ENCODE measurements at places on chromosomes 7 and 10. TPM values are rescaled to one million over a fixed set of nuclear protein-coding genes. Genes with fewer than 3 reads are reported as not detected.

The CUL1 gene
- total RNA-seq: 46.4 TPM

DNA sequence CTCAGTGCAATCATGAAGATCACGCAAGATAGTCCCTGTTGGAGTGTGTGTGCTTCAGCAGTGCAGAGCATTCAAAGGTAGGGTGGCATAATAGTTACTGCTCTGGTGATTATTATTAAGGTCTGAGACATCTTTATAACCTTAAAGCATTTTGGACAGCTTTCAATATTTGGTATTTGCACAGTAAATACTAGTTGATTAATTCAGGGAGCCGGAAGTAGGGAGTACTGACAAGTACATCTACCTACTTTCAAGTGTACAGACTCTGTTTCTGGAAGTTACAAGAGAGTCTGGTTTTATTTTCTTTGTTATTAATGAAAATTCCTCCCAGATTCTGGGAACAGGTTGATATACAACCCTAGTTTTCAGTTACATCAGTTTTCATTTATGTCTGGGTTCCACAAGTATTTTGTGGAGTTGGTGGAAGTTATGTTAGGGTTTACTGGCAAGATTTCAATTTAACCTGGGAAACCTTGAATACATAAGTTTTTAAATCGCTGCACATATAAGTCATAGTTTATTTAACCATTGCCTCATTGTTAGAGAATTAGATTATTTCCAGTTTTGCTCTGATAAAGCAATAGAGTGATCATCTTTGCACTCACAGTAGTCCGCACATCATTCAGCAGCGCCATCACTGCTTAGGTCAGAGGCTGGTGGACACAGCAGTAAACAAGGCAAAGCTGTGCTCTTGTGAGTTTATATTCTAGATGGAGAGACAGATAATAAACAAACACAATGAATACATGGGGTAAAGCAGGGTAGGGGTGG, 366.6 kb downstream of the REEP3 start:
- DNase-seq: no peak

DNA sequence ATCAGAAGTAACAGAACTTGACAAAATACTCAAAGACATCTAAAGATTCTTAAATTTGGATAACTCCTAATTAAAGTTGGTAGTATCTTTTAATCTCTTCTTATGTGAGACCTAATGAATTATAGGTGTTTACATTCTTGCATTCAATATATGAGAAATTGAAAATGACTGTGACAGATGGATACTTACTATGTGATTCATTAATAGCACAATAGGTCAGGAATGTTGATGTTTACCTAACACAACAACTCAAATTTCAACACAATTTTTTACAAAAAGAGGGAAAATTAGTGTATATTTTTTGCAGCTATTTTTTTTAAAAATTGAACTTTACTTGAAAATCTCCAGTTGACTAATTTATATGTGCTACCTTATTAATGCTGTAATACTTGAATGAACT, 31.7 kb upstream of the MCU start:
- DNase-seq: no peak

DNA sequence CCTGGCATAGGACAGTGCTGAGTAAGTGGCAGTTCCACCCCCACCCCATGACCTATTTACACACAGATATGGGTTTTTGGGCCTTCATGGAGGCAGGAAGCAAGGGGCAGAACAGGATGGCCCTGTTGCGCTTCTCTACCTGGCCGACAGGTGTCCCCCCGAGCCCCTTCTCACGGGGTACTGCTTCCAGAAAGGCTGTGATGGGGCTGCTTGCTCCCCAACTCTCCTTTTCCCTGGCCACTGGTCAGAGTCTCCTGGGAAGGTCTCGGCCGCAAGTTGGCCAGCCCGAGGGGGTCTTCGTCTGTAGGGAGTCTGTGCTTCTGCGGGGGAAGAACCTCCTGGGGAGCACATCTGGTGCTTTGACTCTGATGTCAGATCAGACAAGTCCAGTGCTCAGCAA, 139.8 kb upstream of the TNS3 start:
- DNase-seq: no peak

DNA sequence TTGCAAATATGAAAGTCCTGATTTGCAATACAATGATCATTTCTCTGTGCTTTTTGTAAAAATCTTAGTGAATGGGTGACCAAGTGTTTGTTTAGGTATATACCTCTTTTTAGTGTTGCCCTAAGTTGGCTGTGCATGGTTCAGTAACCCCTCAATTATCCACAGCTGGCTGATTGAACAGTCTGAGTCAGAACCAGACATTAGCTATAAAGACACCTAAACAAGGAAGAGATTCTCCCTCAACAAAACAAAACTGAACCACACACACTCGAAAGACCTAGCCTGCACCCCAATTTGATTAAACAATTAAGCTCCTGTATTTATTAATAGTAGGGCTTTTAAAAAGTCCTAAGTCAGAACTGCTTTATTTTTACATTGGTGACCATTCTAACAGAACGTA, 2.8 kb downstream of the RSBN1L start:
- DNase-seq: no peak

GRCh38 chr10:132616170-132616995, 78.8 kb downstream of the INPP5A start:
- DNase-seq: no peak

The CADPS2 gene
- total RNA-seq: 20.8 TPM

The C10orf105 gene
- total RNA-seq: 0.05 TPM

- no peak for DNase-seq
These were observed 68.6 kb downstream of the NSUN6 start for GRCh38 chr10:18582803-18583202.

The KCNH2 gene
- total RNA-seq: 97.3 TPM

The AZGP1 gene
- total RNA-seq: 94.1 TPM

The TMEM196 gene
- total RNA-seq: not detected

The CDC14C gene
- total RNA-seq: not detected

The STAMBPL1 gene
- 2.0 TPM for total RNA-seq

The GJD4 gene
- total RNA-seq: not detected

The CYP3A7 gene
- total RNA-seq: not detected

DNA sequence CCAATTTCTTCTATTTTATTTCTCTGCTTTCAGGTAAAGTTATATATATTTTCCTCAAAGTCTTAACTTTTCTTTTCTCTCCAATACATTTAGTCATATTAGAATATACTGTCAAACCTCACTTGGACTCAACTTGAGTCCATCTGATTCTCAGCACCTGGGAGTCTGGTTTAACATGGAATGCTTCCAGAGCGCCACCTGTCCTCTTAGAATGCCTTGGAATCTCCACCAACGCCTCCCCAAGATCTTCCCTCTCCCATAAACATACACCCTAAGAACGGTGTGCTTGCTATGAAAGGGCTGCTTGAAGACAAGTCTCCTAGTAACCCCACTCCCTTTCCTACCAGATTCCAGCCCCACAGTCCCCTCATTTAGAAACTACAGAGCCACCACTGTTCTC, 229.1 kb upstream of the MKLN1 start:
- no peak for DNase-seq

DNA sequence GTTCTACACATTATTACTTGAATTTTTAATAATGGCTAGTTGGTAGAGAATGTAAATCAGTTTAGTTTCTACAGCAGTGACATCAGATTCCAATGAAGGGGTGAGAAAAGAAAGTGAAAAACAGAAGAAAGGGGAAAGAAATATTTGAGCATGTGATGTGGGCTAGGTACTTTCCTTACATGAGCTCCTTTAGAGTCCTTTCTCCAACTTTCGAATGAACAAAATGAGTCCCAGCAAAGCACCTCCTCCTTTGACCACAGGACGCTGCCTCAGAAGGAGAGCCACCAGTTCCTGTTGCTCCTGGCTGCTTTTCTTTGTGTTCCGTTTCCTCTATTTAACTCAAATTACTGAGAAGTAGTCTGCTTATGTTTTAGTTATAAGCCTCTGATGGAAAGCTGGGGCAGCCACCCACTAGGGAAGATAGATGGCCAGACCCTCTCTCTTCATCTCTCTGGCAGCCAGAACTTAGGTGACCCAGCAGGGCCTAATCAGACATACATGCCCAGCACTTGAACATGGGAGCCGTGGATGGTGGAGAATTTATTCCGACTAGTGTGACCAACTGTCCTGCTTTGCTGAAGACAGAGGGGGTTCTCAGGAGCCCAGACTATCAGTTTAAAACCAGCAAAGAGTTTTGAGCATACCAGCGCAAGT, 82.4 kb upstream of the NME8 start:
- DNase-seq: peak; percentile 49

DNA sequence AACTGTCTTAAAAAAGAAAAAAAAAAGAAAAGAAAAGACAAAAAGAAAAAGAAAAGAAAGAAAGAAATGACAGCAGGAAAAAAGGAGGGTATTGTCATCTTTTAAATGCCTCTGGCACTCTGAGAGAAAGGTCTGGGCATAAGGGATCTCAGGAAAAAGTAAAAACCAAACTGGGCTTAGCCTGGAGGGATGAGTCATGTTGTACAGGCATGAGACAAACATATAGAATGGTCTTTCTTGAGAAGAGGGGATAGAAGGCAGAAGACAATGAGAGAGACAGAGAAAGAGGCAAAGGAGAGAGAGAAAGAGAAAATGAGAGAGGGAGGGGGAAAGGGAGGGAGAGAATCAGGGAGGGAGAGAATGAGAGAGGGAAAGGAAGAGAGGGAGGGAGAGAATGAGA, 32.3 kb upstream of the KCNMA1 start:
- no peak for DNase-seq

GRCh38 chr10:114754445-114755320, 66.9 kb upstream of the FHIP2A start:
- no peak for DNase-seq

The METTL2B gene
- 17.1 TPM for total RNA-seq

DNA sequence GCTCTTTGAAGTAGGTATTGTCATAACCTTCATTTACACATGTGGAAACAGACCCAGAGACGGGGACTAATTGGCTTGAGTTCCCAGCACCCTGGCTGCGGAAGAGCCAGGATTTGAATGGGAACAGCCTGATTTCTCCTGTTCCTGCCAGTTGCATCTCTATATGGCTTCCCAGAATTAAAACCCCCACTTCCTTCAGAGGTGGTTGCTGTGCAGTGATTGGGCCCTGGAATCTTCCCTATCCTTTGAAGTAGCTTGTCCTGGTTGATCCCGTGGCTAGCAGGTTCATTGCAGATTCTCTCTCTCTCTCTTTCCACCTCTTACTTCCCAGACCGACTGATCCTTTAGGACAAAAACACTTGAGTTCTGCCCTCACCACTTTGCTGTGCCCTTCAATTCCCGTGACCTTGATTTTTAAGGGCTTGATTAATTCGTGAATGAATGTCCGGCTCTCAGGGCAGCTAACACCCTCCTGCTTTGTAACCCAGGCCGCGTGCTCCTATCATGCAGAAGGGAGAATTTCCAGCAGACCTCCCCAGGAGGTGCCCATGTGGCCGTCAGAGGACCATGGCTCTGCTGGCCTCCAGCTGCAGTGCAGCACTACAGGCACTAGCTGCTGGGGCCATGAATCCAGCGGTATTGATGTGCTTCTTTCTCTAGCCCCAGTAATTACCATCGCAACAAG, 120.6 kb upstream of the AGK start:
- DNase-seq: no peak

The POLR2J2 gene
- total RNA-seq: 4.6 TPM

DNA sequence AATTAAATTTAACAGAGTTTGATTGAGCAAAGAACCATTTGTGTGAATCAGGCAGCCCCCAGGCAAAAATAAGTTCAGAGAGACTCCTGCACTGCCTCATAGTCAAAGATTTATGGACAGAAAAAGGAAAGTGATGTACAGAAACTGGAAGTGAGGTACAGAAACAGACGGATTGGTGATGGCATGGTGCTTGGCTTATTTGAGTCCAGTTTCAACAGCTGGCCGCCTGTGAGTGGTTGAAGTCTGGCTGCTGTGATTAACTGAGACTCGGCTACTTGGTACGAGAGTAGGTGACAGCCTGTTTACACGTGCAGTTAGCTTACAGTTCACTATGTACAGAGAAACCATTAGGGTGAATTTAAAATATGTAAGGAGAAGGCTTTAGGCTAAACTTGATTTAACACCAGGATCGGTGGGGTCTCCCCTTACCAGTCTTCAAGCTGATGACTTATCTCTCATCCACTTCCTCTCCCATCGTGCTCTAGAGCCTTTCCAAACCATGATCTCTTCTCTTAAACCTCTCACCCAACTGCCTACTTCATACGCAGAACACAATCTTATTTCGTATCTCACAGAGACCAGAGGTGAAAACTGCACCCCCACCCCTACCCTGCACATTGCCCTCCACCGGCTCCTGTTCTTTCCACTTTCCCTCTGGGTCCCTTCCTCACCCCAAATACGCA, 5.0 kb upstream of the MSMB start:
- no peak for DNase-seq

DNA sequence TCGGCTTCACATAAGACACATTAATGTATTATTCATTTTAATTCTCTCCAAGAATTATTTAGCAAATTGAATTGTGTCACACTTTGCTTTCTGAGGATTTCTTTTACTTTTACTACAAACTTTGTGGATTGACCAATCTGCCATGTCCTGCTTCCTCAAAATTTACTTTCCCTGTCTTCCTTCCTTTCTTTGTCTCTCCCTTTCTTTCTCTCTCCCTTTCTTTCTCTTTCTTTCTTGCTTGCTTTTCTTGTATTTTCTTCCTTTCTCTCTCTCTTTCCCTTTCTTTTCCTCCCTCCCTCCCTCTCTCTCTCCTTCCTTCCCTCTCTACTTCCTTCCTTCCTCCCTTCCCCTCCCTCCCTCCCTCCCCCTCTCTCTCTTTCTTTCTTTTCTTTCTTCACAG, 37.8 kb downstream of the SP8 start:
- no peak for DNase-seq

DNA sequence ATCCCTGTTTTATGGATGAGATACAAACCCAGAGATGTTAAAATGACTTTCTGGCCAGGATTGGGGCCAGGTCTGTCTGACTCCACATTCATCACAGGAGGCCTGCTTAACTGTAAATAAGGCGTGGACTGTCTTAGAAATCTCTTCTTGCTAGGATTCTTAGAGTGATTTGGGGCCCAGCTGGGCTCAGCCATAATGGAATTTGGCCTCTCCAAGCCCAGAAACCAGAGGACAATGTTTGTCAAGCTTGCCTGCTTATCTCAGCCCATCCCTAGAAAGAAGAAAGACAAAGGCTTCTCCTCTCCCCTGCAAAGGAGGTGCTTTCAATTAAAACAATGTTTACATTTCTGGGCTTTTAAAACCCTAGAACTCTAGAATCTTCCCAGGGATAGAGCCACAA, 2.9 kb downstream of the HABP2 start:
- no peak for DNase-seq

The TYW1B gene
- total RNA-seq: 3.1 TPM

The HOXA9 gene
- not detected for total RNA-seq

GRCh38 chr10:102267748-102268147, 22.4 kb downstream of the GBF1 start:
- DNase-seq: no peak

DNA sequence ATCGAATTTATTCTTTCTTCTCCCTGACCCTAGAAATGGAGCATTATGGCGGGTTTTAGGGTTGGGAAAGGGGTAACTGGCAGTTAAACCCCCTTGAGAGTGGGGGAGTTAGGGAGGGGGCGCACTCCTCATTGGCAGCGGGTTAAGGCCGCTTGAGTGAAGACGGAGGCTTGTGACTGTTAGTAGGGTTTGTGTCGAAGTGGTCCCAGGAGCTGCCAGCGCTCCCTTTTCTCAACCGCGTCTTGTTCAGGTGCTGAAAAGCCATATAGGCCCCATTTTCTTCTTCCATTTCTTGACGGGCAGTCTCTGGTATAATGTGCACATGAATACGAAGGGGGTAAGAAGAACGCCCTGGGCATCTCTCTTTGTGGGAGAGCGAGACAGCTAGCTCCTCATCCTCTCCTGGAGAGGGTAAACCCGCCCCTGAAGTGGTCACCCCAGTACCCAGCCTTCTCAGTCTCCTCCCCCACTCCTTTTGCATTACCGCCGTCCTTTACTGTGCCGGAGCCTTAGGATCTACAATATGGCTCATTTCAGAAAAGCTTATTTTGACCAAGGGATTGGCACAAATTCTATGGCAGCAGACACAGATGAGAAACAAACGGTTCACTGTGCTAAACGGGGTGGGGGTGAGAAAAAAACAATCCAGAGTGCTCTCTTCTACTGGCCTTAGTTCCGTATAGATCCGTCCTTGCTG, 836 bp downstream of the KMT2E start:
- no peak for DNase-seq

Measured in Right ventricle myocardium inferior (tissue), 1 donor.